Progenitor cell of endocrine pancreas (in vitro differentiated cells): ENCODE measurements at places on chromosomes 12 and 14. TPM values are rescaled to one million over a fixed set of nuclear protein-coding genes. Genes with fewer than 3 reads are reported as not detected.

DNA sequence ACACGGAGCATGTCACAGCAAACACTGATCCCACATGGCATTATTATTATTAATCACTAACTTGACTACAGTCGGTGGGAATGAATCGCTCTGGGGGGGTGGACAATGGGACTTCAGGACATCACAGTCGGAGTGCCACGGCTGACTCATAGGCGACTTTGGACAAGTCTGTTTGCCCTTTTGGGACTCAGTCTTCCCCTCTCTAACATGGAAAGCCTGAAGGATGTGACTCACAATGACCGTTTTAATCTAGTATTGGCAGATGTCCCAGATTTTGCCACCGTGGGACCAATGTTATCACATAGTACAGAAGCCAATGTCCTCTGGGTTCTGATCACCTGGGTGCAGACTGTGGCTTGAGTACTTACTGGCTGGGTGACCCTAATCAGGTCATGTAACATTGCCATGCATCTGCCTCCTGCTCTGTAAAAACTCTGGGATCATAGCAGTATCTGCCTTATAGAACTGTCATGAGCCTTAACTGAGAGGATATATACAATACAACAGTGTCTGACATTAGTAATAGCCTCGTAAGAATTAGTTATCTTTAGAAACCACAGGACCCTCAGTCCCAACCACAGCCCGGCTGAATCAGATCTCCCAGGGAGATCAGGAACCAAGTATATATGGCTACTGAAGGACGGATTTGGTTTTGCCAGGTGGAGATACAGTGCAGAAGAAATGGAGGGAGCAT is 362.6 kb downstream of the BCL11B start:
- no peak for DNase-seq

- DNase-seq: no peak
Observed at GRCh38 chr14:101193106-101193844, 289.8 kb upstream of the RTL1 start.

- no peak for DNase-seq
Observed at GRCh38 chr12:59578254-59578653, 17.6 kb upstream of the SLC16A7 start.

DNA sequence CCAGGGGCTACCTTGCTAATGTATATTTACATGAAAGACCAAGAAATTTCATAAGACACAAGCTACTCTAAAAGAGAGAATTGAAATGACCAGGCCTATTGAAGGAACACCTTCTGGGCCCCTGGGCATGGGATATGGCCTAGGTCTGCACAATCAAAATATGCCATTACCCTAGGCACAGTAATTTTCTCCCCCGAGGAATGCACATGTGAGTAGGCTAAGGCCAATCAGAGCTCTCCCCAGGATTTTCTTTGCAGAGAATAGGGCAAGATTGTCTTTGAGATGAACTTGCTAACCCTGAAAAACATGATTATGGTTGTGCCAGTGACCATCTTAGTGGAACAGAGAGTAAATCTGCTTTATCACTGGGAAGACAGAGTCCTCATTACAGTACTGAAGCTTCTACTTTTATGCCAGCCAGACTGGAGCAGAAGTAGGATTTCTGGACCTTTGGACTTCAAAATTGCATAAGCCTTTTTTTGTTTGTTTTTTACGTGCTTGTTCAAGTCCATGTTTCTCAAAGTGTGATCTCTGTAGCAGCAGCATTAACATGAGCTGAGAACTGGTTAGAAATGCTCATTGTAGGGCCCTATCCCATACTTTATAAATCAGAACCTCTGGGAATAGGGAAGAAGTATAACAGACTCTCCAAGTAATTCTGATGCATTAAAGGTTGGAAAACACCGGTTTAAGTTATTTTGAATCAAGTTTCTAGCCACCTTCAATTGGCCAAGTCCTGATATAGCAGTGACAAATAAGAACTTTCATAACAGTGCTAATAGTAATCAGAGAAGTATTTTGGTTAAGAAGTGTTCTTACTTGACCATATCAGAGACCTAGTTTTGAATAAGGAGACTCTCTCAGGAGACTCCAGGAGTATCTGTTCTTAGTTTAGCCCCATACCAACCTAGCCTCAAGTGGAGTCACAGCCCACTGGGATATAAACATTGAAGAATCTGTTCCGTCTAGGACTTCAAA is 112.9 kb downstream of the LMO3 start:
- DNase-seq: no peak

- no peak for DNase-seq
Observed at GRCh38 chr14:29548948-29549370, 378.7 kb downstream of the PRKD1 start.

DNA sequence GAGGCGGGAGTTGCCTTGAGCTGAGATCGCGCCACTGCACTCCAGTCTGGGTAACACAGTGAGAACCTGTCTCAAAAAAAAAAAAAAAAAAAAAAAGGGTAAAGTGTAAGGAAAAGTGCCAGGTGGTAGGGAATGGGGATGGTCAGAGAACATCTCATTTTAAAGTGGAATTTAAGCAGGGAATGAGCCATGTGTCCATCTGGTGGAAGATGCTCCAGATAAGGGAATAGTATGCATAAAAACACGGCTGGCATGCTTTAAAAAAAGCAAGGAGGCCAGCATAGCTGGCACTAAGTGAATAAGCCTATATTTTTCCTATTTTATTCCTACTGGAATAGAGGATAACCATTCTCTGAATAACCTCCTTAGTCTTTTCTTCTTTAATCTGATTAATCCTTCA is 33.7 kb downstream of the FAM186A start:
- DNase-seq: no peak

DNA sequence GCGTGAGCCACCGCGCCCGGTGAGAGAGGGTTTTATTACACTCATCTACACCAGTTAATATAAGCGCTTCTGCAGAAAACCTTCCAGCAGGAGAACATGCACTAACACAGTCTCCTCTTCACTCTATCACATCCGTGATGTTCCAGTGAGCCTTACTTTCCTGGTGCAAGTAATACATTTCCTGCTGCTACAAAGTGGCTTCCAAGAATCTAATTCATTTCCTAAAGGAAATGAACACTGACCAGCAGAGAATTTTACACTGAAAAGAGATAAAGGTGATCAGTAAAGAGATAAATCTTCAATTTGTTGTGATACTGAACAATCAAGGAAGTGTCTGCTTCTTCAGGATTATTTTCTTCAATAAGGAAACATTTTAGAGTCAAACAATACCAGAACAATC is 39.5 kb downstream of the ZFYVE21 start:
- no peak for DNase-seq

DNA sequence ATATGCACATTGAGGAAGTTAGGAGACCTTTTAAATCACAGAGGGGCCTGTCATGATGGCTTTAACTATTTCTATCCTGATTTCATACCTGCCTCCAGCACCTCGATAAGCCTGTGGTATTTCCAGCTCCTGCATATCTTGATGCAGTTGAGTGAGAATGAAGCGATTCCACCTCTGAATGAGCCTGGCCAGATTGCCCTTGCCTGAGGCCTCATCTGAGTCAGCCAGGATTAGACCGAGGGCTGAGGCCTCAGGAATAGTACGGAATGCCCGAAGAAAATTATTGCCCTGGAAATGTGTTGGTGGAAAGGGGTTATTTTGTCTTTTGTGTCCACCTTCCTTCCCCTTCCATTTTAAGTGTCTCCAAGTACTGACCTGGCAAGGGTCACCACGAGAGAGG is 8.4 kb upstream of the CNPY2 start:
- no peak for DNase-seq

DNA sequence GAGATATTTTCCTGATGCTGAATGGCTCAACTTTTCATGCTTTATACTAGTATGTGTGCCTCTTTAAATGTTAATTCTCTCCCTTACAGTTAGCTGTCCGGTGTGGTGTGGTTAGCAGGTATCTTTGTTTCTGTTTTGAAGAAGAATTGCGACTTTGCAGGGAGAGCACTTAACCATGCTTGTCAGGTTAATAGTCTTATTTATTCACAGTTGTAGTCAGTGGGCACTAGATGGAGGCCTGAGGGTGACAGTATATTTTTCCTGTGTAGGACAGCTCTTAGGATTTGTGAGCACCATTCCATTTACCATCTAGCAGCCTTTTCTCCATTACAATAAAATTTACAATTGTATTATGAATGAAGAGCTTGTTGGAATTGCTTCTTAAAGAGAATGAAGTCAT is 34.9 kb downstream of the PDE3A start:
- DNase-seq: no peak

GRCh38 chr14:29310757-29311156 is 544.2 kb downstream of the FOXG1 start:
- no peak for DNase-seq

DNA sequence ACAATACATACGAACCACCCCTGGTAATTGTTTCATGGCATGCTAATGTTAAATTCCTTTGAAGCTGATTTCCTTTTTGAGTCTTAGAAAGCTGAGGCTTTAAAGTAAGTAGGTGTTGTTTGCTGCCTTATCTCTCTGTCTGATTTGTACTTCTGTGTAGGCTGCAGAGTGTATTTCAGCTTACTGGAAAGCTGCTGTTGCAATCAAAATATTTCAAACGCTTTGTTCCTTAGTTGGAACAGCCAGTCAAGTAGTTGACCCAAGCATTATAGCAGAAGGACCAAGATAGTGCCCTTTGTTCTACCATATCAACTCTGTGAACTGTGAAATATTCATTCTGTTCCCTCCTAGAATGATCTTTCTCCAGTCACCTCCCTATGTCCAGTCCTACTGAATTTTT is 3.1 kb downstream of the PKP2 start:
- DNase-seq: no peak

DNA sequence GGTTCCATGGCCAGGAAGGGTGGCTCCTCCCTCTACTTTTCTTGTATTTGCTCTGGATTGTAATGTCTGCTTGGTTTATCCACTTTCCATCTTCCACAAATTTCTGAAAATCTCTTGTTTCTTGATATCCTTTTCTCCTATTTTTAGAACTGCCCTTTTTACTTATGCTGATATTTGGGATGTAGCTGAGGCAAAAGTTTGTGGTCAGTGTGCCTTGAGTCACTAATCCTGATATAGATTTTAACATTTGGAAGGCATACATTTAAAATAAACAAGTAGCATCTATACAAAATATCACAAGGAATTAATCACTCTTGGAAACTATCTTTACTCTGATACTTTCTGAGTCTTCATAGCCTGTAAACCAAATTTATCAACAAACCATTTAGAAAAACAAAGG is 11.0 kb downstream of the GRIP1 start:
- DNase-seq: no peak

- no peak for DNase-seq
Observed at GRCh38 chr12:113808095-113808951, 157.8 kb downstream of the RBM19 start.

GRCh38 chr12:53543539-53543938 is 36.3 kb upstream of the NPFF start:
- no peak for DNase-seq

DNA sequence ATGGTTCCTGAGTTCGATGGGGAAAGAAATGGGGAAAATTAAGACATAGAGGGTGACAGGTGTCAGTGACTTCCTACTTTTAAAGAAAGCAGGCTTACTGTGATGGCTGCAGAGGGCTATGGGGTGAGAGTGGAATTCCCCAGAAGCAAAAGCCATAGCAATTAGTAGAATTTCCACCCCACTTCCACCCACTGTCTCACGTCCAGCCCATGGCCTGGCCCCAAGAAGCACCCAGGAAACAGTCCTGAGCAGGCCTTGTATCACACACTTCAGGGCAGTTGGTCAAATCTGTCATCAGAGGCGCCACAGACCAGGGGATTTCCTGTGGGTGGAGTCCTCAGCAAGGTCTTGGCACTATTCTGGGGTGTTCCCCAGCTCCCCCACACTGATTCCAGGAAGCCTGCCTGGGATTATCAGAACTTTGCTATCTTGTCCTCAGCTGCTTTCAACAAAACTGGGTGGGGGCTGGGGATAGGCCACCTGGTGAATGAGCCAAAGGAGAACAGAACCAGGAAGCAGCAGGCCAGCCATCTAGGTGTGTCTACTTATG is 120.1 kb upstream of the CCND2 start:
- no peak for DNase-seq

DNA sequence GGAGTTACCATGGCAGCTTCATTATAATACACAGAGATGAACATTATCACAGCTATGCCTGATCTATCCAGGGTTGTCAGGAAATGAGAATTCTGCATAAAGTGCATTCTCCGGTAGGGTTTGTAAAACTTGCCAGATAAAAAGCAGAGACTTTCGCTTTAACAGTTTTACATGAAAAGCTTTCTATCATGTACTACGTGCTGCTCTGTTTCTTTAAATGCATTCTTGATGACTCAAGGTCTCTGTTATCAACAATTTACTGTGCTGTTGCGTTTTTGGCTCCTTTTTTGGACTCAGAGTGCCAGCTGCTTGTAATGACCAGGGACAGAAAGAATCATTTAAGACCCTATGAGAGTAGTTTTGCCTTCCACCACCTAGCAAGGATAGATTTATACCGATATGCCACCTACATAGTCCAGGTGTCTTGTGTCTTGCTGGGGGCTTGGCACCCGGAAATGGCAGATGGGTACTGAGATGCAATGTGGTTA is 371.2 kb downstream of the BTG1 start:
- DNase-seq: no peak

DNA sequence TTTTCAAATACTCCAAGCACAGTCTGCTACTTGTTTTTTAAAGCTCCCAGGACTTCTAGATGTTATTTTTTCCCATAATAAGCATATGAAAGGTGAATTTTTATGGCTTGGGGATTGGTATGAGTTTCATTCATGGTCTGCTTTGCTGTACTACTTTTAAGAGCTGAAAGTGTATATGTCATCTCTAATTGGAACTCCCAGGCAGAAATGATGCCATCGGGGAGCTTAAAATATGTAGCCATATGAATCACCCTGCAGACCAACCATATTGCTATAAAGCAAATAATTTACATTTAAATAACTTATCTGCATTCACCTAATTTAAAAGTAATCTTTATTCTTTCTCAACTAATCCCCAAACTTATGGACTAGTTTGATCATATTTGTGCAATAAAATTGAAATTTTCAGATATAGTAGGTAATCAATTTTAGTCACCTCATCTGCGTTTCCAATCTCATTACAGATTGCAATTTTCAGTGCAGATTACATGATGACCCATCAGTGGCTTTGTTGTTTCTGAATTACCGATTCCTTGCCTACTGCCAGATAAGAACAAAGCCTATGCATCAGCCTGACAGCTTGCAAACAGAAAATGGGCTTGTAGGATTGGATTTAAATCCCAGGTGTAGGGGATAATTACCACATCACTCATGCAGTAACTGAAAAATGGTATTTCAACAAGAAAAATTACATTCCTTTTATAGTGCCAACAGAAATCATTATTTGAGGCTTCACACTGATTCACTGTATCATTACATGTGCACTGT is 689.4 kb downstream of the NOVA1 start:
- DNase-seq: no peak

The MYH6 gene
- total RNA-seq: 0.04 and 0.07 TPM in 2 replicates

The KRT6B gene
- total RNA-seq: not detected in 2 replicates

The AMIGO2 gene
- 9.3 and 10.7 TPM in 2 replicates for total RNA-seq

The RPL6 gene
- 1,626 and 1,651 TPM in 2 replicates for total RNA-seq

The CAPZA3 gene
- total RNA-seq: 0.29 and 0.36 TPM in 2 replicates
